ENCODE measurements at places on chromosomes 7 and 10. TPM values are rescaled to one million over a fixed set of nuclear protein-coding genes. Genes with fewer than 3 reads are reported as not detected.

GRCh38 chr7:4951903-4952636, 6.9 kb downstream of the MMD2 start:
- DNase-seq: no peak

DNA sequence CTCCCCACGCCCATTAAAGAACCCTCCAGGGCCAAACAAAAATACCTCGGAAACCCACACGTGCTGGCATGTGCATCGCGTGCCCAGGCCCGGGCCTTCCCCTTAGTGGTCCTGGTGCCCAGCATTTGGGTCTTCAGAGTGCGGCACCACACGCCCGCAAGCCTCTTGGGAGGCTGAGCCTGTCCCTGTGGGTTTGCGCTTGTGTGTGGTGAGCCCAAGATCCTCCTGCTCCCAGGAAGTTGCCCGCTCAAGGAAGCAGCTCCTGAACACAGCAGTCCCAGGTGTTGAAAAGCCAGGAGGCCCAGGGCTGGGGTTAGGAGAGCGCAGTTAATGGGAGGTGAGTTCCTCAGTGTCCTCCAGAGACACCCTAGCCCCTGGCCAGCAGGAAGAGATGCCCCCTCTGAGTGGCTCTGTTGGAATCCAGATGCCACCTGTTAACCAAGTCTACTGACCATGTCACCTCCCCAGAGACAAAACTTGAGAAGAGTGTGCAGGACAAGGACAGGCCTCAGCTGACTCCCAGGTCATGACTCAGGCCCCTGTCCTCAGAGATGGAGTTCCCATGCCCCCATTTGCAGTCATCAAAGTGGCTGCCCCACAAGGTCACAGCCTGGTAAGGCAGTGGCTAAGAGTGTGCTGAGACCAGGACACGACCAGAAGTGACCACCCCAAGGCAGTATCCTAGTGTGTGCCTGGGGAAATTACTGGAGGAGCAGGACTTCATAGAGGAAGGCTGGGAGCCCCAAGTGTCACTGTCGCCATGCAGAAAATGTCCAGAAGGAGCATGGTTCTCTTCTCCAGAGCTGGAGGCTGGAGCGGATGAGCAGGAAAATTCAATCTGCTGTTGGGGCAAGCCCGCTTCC, 5.2 kb downstream of the FZD9 start:
- no peak for DNase-seq

DNA sequence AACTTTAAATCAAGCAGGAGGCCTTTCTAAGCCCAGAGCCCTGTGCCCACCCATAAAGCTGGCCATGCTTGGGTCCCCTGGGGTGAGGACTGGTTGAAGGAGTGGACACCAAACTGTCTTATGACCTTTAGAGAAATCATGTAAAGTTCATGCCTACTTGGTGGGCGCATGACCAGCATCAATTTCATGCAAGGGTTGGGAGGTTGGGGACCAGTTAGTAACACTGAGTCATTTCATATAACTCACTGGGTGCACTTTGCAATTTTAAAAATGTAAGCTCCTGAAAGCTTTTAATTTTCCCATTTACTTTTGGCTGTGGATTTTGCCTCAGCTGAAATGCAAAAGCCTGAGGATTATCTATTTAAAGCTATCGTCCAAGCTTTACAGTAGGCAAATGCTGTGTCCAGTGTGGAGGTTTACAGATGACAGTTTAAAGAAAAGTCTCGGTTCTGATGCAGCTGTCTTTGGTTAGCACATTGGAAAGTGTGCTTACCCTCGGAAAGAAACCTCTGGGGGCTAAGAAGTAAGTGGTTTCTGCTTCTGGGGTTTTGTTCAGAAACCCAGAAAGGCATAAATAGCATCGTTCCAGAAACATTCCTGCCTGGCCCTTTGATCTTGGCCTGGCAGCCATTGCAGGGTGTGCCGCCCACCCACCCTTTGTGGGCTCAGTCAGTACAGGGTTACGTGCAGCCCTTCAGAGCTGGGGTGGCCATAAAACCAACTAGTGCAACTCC, 48.8 kb upstream of the CHST15 start:
- no peak for DNase-seq

- no peak for DNase-seq
These were observed 33.6 kb downstream of the VWA2 start for GRCh38 chr10:114272696-114273095.

CPVL gene
- total RNA-seq: 3.8 TPM

GRCh38 chr7:111744501-111745155, 182.3 kb upstream of the IMMP2L start:
- DNase-seq: no peak

GRCh38 chr7:15481132-15481531, 80.7 kb downstream of the AGMO start:
- DNase-seq: no peak

C10orf105 gene
- total RNA-seq: 0.36 TPM

GRCh38 chr10:89867964-89868363, 166.6 kb downstream of the KIF20B start:
- DNase-seq: no peak

FAS gene
- total RNA-seq: 23.8 TPM

- no peak for DNase-seq
These were observed 43.3 kb upstream of the CCDC6 start for GRCh38 chr10:59949608-59950007.

DNA sequence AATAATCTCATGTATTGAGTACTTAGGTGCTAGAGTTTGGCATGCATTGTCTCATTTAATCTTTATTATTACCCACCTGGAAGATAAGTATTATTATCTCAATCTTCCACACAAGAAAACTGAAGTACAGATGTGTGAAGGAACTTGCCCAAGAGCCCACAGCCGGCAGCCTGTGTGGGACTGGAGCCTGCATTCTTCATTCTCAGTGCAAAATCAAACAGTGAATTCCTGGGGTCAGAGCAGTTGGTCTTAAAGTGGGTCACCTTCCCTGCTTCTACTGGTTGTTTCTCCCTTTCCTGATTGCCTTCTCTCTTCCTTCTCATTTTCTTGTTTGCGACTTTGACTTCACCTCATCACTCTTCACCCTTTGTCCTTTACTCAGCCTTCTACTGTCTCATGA, 144.7 kb upstream of the LYZL1 start:
- no peak for DNase-seq

GRCh38 chr10:34198953-34199352, 616.1 kb downstream of the PARD3 start:
- DNase-seq: no peak

ZNHIT1 gene
- total RNA-seq: 28.4 TPM

DNA sequence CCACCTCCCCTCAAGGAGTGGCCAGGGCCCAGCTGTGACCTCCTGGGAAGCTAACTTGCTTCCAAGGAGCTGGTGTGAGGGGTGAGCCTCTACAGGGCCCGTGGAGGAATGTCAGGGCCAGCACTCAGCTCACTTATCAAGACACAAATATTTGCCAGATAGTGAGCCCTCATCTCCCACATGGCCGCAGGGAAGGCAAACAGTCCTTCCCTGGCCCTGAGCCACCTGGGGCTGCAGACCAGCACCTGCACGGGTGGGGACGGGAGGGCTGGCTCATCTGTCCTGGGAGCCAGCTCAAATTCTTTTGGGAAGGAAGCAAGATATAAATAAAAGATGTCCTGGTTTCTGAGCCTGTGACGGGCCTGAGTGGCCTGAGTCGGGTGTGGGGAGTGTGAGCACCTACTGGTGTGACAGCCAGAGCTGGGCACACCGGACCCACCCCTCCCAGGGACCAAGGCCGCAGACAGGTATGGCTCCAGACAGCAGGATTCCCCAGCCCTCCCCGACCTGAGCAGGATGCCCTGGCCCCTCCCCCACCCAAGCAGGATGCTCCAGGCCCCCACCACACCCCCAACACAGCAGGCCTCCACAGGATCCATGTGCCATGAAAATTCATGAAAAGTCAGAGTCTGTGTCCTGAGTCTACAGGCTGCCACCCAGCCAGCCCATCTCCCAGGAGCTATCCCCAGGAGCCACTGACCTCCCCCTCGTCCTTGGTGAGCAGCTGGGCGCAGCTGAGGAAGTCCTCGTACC, 148.0 kb downstream of the MAPK8 start:
- DNase-seq: no peak

GRCh38 chr7:105336009-105336408, 52.7 kb downstream of the SRPK2 start:
- DNase-seq: no peak

CPXM2 gene
- total RNA-seq: not detected

DDX56 gene
- total RNA-seq: 127 TPM

DNA sequence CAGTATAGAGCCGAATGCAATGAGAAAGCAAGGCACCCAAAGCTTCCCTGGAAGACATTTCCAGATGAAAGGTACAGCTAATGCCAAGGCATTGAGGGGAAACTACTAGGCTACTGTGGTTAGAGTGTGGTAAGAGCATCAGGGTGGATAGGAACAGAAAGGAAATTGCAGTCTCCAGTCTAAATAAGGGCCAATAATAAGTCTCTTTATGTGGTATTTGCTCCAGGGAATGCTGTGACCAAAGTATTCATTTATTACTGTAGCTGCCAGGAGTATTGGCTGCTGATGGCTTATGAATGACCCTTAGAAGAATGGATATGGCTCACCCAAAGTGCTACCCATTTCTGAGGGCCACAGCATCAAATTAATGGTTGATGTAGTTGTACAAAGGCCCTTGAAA, 30.1 kb upstream of the POT1 start:
- no peak for DNase-seq

- no peak for DNase-seq
These were observed 8.4 kb upstream of the TRDMT1 start for GRCh38 chr10:17209881-17210280.

HDAC9 gene
- total RNA-seq: 1.2 TPM

GRCh38 chr10:34638406-34639054, 176.6 kb downstream of the PARD3 start:
- peak; percentile 57 for DNase-seq

DNA sequence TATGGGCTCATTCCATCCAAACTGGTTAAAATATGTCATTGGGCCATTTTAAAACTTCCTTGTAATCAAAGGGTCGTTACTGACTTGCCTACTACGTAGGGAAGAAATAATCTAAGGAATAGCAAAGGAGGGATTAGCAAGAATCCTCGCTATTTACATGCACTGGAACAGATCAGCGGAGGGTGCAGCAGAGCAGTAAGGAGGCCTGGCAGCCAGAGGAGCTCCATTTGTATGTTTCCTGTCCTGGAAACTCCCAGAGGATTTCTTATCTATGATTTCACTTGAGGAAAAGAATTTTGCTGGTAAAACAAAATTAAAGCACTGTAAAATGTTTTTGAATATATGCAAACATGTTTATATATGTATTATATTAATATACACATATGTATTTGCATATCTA, 107.3 kb downstream of the TPK1 start:
- DNase-seq: no peak

DNA sequence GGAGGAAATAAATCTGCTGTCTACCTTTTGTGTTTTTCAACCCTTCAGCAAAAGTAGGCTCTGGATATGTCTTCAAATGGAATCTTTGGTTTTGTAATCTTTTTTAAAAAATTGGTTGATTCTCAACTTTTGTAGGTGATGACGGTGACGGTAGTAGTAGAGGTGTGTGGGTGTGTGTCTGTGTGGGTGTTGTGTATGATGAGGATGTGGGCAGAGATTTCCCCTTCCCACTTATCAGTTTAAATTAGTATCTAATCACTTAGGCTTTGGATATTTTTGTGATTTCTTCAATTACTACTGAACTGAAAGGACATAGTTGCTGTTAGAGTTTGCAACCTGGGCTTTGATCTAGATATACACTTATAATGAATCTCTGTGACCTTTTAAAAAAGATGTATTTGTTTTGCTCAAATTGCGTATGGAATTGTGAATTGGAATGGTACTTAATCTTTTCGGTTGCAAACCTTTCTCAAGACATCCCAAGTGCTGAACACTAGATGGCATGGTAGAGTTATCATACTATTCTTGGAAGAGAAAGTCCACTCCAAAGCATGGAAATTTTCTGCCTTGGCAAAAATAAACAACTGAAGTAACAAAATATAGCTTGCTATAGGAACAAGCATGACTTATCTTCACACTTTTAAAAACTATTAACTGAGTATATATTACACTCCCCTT, 51.9 kb upstream of the A1CF start:
- no peak for DNase-seq

C10orf88 gene
- 2.3 TPM for total RNA-seq

- no peak for DNase-seq
These were observed 305.5 kb upstream of the NRG3 start for GRCh38 chr10:81569488-81569887.

CALCR gene
- total RNA-seq: not detected

GIMAP6 gene
- total RNA-seq: 14.3 TPM

GRCh38 chr10:99782447-99783286, at the start of gene ABCC2:
ABCC2 (plus strand) TSS chr10:99782640; CDS start chr10:99782845, 205 bp downstream.
- DNase-seq: no peak

KCNIP2 gene
- 0.77 TPM for total RNA-seq

PDE1C gene
- total RNA-seq: not detected

GRCh38 chr10:77981281-77981680, 48.0 kb downstream of the POLR3A start:
- DNase-seq: no peak

- no peak for DNase-seq
These were observed 6.1 kb downstream of the CCAR1 start for GRCh38 chr10:68727146-68727545.

HPSE2 gene
- total RNA-seq: not detected

DNA sequence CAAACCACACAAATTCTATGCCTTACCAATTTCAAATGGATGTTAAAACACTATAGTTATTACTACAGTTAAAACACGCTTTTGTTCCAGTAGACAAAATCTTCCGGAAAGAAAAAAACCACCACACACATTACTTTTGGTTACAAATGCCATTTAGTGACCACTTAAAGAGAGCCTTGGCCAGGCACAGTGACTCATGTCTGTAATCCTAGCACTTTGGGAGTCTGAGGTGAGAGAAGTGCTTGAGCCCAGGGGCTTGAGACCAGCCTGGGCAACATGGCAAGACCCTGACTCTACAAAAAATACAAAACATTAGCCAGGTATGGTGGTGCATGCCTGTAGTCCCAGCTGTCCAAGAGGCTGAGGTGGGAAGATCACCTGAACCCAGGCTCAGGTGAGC, 7.2 kb downstream of the TNPO3 start:
- no peak for DNase-seq

DNA sequence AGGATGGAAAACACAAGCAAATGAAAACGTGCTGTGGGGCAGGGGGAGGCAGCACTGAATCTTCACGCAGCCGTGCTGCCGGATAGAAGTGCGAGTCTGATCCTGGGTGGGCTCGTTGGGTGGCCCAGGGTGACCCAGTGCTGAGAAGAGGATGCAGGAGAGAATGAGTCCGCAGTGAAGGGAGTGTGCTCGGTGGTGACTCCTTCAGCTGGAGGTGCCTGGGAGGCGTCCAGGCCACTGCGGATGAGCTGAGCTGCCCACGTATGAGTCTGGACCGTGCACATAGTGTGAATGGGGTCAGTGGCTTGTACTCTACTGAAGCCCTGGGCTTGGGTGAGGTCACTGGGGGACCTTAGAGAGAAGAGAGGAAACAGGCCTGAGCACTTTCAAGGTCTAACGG, 190.0 kb upstream of the MGMT start:
- DNase-seq: no peak

- DNase-seq: no peak
These were observed 285.0 kb upstream of the ZMIZ1 start for GRCh38 chr10:78783753-78784152.

SYCE1 gene
- 0.30 TPM for total RNA-seq

All from CD4-positive, alpha-beta T cell (primary cell).